ENCODE measurements at places on chromosomes 1 and 21.

DNA sequence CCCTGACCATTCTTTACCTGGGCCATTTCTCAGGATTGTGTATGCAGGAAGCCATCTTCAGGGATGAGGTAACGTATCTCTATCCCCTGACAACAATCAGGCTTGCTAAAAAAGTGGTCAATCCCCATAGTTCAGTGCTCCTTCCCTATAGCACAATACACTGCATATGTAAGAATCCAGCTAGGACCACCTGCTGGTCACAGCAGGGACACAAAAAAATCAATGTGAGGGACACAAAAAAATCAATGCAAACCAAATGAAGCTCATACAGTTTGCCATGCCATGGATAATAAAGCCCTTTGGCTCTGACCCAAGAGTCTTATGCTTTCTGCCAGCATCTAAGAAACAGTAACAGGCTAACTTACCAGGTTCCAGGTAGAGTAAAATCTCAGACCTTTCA lies 16.3 kb downstream of the ACBD6 start:
- DNase-seq = no peak

- DNase-seq = peak; percentile 90
Observed at GRCh38 chr1:6581561-6582305, 1.9 kb downstream of the ZBTB48 start.

DNA sequence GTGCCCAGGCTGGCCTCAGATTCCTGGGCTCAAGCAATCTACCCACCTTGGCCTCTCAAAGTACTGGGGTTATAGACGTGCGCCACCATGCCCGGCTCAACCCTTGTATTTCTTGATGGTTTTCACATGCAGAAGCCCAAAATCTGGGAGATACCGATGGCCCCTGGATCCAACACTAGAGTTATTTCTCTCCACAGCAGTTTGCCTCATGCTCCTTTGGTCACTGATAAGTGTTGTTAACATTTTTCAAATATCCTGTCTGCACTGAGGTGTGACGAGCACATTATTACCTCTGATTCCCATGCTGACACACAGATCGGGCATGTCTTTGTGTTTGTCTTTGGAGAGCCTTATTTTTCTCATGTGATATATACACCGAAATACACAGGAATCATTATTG lies 107.0 kb downstream of the KIF26B start:
- no peak for DNase-seq

- DNase-seq = no peak
Observed at GRCh38 chr1:53547231-53547790, 88.1 kb downstream of the DMRTB1 start.

DNA sequence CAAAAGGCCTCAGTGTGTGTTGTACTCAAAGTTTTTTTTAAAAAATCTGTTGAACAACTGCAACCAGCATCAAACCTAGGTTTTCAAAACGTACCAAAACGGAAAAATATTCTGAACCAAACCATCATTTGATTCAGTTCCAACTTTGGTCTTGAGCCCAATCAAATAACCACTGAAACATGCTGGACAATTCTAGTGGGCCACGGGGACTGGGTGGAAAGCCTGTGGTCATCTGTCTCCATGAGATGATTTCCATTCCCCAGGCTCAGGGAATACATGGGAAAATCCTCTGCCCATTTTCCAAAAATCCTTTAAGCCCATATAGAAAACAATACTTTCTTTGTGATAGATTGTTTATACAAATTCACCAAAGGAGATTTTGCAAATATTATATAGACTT lies 22.5 kb downstream of the ITPKB start:
- no peak for DNase-seq

DNA sequence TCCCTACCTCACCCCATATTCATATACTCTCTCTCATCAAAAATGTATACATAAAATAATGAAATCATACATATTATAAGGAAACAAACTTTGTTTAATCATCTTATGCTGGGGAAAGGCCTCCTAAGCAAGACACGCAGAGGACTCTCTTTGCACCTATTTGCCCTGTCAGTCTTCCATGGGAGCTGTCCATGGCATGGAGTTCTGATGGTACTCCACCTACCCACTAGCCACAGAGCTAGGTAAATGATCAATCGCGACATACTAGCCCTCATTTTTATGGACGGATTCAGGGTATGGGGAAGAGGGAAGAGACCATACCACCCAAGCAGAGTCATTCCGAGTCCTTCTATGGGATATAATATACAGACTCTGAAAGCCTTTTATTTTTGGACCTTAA lies 131.0 kb downstream of the CSMD2 start:
- DNase-seq = no peak

DNA sequence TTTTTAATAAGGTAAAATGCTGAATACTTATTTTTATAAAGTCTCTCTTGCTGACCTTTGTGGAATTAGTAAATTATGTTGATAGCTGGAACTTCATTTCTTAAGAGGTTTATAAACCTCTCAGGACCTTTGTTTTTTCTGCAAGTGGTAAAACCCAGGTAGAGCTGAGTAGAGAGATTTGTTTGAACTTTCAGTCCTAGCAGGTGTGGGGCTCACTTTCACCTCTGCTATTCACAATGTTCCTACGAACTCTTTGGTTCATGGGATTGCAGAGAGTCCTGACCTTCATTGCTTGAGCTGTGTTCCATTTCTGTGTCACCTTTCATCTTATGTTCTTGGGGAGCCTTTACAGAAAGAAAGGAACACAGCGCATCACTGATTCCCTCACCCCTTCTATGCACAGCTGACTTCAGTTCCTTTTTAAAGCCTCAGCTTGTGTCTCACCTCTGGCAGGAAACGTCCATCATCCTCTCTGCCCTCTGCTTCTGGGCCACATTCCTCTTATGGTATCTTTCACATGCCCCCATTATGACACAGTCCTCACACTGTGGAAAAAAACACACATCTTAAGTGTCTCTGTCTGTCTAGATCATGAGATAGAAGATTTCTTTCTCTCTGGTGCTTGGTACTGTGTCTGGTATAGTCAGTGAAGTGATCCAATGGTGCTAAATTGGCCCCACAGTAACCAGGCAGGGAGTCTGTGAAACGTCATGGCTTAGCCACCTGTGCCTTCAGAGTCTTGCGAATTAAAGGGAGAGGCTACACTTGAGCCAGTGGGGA lies 262.5 kb upstream of the B3GALT2 start:
- DNase-seq = no peak

DNA sequence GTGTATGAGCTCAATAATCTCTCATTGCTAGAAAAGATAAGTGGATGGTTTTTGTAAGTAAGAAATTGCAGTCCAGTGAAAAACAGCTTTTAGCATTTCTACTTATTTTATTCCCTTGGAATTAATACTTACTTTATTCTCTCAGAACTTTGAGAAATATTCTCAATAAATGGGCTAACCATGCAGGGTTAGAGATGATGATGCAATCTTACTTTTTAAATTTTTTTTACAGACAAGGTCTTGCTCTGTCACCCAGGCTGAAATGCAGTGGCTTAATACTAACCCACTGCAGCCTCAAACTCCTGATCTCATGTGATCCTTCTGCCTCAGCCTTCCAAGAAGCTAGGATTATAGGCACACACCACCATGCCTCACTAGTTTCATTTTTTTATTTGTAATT lies 440.8 kb upstream of the ZP4 start:
- DNase-seq = no peak

- DNase-seq = no peak
Observed at GRCh38 chr1:207581496-207582153, 63.3 kb upstream of the CR1L start.

- no peak for DNase-seq
Observed at GRCh38 chr1:167544447-167545093, 9.0 kb downstream of the CREG1 start.

GRCh38 chr1:93440706-93441105 lies 7.2 kb upstream of the FNBP1L start:
- no peak for DNase-seq

- DNase-seq = no peak
Observed at GRCh38 chr1:211722277-211723175, 47.1 kb upstream of the NEK2 start.

- no peak for DNase-seq
Observed at GRCh38 chr1:226665505-226666163, 73.4 kb downstream of the ITPKB start.

Measured in NB4 (cell line).